ENCODE measurements at places on chromosomes 7 and 10. TPM values are rescaled to one million over a fixed set of nuclear protein-coding genes. Genes with fewer than 3 reads are reported as not detected.

The CLDN4 gene
- 82.6 TPM for total RNA-seq

The TMEM236 gene
- 0.11 TPM for total RNA-seq

The OR6B1 gene
- total RNA-seq, result not detected

The CCNY gene
- 22.4 TPM for total RNA-seq

The PNLIPRP1 gene
- total RNA-seq, result not detected

The CPXM2 gene
- total RNA-seq, result 2.9 TPM

The RHOBTB1 gene
- total RNA-seq, result 2.8 TPM

Measured in suprapubic skin (tissue), 4 donors.